ENCODE measurements at places on chromosomes 7 and 10.

GRCh38 chr10:60932756-60933155 is 11.2 kb downstream of the RHOBTB1 start:
- no peak for DNase-seq

- DNase-seq = peak; percentile 36
Measured at GRCh38 chr10:13788711-13789447, 202.1 kb downstream of the PRPF18 start.

GRCh38 chr10:70478191-70479164 is at the start of gene PALD1:
PALD1 (plus strand) TSS chr10:70478767; CDS start chr10:70525952, 47,185 bp downstream.
- no peak for DNase-seq

GRCh38 chr10:61950449-61951143 is 49.1 kb downstream of the ARID5B start:
- DNase-seq = no peak

GRCh38 chr7:7565746-7566650 is 686 bp upstream of the MIOS start:
- DNase-seq = no peak

GRCh38 chr7:105350906-105351305 is 37.8 kb downstream of the SRPK2 start:
- DNase-seq = no peak

DNA sequence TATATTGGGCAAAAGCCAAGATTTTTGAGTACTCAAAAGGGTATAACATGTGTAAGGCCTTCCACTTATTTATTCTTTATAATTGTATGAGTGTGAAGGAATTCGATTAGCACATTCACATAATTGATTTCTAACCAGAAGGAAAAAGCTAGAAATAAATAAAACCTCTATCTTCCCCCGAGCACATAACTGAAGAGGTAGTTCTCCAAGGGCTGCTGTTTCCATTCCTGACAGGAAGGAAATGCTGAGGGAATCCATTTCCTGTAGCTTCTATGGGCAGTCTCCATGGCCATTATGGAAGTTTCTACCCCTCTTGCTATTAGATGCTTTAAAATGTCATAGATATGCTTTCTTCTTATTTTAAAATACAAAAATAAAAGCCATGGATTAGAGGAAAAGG is 70.5 kb upstream of the ABCB5 start:
- no peak for DNase-seq

DNA sequence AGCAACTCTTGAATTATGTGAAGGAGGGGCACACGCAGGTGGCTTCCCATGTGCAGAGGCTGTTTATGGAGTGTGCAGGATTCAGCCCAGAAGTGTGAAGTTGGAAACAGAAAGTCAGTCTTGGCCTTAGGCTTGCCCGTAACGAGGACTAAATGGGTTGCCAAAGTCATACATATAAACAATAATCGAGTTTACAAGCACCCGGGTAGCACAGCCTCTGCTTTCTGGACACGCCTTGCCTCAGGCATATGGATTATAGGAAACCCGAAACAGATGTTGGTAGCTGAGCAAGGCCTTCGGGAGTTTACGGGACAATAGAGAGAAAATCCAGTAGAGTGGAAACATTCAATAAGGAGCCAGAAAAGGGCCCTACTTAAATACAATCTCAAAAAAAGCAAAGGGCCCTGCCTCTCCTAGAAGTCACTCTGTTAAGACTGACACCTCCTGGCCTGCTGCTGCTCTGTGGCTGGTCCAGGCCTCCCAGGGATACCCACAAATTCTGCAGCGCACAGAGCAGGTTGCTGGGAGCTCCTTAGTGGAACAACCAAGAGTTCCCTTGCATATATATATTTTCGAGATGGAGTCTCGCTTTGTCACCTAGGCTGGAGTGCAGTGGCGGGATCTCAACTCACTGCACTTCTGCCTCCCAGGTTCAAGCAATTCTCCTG is 48.5 kb downstream of the SMKR1 start:
- DNase-seq = no peak

GRCh38 chr10:8835453-8836167 is 781.1 kb downstream of the GATA3 start:
- no peak for DNase-seq

DNA sequence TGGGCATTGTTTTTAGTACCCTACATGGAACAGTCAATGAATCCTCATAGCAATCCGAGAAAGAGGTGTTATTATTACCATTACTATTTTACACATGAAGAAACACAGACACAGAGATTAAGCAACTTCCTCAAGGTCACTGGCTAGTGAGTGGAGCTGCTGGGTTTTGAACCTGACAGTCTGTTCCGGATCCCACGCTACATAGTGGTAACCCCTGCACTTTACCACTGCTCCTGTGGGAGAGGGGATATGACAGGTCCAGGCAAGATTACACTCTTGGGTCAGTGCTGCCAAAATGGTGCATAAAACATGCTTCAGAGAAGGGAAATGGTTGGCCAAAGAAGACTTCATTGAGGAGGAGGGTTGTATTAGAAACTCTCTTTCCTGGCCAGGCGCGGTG is 185.7 kb downstream of the XPNPEP1 start:
- DNase-seq = no peak

GRCh38 chr10:29387269-29387668 is 98.4 kb downstream of the LYZL1 start:
- DNase-seq = no peak

- DNase-seq = no peak
Measured at GRCh38 chr7:29332042-29332811, 137.7 kb downstream of the CHN2 start.

Data from CD4-positive, alpha-beta T cell treated with Interleukin-17A for 1 hour (primary cell).